Activated CD4-positive, alpha-beta T cell treated with anti-CD3 and anti-CD28 coated beads for 48 hours (primary cell): ENCODE measurements at places on chromosomes 2 and 18.

DNA sequence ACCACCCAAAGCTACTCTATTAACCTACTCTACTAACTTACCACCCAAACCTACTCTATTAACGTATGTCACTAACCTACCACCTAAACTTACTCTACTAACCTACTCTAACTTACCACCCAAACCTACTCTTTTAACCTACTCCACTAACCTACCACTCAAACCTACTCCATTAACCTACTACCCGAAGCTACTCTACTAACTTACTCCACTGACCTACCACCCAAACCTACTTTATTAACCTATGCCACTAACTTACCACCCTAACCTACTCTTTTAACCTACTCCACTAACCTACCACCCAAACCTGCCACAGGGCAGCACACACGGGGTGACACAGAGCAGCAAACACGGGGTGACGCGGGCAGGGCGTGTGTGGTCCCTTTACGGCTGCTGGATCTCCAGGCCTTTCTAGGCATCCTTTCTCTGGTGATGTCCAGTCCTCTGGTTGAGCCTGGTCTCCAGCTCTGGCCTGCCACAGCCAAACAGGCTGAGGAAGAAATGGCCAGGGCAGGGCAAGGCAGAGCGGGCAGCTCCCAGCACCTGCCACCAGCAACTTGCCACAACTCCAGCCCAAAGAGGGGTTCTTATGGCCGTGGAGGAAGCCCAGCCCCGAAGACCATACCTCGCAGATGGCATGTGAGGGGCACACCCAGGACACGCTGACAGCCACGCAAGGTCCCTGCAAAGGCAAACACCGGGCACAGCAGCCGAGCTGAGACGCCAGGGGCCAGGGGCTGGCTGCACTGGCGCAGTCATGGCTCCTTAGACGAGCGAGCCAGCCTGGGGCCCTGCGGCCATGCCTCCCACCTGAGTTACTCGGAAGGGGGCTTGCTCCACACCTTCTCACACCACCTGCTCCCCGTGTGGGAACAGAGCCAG lies 25.7 kb downstream of the PXDN start:
- DNase-seq: no peak

DNA sequence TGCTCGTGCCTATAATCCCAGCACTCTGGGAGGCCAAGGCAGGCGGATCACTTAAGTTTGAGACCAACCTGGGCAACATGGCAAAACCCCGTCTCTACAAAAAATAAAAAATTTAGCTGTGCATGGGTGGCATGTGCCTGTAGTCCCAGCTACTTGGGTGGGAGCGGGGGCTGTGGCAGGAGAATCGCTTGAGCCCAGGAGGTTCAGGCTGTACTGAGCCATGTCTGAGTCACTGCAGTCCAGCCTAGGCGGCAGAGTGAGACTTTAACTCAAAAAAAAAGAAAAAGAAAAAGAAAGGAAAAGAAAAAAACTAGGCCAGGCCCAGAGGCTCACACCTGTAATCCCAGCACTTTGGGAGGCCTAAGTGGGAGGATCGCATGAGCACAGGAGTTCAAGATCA lies 30.8 kb downstream of the TWSG1 start:
- no peak for DNase-seq

DNA sequence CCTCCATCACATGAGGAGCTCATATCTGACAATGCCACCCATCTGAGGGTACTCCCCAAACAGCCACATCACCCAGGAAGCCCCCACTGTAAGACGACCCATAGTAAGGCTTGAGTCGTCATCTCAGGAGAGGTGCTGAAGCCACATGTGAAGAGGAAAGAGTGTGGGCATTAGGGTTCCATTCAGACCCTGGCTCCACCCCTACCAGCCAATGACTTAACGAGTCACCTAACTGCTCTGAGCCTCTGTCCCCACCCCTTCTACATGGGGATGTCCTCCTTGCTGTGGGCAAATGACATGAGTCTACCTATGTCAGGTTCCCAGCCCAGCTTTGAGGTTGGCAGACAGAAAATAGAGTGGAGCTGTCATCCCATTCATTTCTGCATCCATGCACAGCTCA lies 46.3 kb downstream of the C1QL2 start:
- no peak for DNase-seq

- no peak for DNase-seq
Measured at GRCh38 chr18:61855449-61856378, 37.1 kb downstream of the RNF152 start.

DNA sequence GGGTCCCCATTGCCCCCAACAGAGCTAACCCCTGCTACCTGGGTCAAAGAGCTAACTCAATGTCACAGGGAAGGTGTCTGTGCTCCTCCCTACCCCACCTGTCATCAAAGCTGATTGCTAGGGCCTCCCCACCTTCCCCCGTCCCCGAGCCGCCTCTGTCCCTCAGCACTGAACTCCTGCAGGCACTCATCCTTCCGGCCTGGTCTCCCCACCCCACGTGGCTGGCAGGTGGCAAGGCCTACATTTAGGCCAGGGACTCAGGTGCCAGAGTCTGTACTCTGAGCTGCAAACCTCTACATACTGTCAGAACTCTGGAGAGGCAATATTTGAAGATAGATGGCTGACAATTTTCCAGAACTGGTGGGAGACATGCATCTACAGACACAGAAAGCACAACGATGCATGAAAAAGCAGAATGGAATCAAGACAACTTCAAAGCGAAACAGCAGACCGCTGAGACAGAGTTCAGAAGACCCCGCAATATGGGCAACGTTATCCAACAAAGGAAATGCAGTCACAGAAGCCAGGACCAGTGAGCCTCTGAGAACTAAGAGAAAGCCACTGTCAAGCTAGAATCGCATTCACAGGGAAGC lies 195.8 kb downstream of the HDAC4 start:
- DNase-seq: no peak

DNA sequence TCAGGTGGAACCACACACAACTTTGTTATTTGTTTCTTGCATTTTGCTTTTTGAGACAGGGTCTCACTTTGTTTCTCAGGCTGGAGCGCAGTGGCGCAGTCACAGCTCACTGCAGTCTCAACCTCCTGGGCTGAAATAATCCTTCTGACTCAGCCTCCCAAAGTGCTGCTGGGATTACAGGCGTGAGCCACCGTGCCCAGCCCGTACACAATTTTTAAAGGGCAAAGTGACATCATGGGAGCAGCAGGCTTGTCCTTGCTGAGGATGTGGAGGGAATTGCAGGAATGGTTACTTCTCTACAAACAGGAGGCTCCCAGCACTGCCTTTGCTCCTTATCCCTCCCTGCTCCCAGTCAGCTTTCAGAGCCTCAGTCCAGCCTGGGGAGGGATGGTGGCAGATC lies 355.9 kb upstream of the KLHL29 start:
- no peak for DNase-seq

DNA sequence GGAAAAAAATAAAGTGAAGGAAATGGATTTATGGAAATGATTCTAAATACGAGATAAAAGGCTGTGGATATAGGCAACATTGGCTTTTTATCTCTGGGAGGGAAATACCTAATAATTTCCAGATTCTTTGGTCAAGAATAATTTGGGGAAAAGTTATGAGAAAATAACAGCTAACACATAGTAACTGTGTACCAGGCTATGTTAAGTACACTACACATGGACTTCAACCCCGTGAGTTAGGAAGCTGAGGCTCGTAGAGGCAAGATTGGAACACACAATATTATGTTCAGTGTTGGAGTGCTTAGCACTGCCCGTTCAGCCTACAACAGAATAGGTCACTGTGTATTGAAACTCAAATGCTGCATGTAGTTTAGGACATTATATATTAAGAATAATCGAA lies 34.3 kb upstream of the GPD2 start:
- no peak for DNase-seq
